ENCODE measurements at places on chromosomes 3 and 15.

DNA sequence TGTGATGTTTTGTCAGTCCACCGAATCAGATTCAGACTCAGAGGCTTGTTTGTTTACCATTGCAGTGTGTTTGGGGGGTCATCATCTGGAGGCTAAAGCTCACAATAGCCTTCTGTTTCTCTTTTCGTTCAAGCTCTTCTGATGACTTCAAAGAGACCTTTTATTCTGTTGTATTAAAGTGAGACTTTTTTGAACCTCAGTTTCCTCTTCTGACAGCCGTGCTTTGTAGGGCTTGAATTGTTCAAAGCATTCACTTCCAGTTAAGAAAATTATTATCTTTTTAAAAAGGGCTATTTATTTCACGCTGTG, 1.3 kb downstream of the PXK start:
- no peak for DNase-seq

DNA sequence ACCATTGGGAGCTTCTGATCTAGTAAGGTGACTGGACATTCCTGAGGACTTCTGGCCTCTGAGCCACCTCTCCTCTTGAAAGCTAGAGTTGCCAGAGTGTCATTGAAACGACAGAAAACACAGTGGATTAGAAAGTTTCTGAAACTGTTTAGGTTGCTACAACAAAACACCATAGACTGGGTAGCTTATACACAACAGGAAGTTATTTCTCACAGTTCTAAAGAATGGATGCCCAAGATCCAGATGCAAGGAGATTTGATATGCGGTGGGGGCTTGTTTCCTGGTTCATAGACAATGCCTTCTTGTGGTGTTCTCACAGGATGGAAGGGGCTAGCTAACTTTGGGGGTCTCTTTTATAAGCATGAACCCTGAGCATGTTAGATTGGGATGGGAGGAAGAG, 43.3 kb upstream of the ZNF385D start:
- DNase-seq = no peak

DNA sequence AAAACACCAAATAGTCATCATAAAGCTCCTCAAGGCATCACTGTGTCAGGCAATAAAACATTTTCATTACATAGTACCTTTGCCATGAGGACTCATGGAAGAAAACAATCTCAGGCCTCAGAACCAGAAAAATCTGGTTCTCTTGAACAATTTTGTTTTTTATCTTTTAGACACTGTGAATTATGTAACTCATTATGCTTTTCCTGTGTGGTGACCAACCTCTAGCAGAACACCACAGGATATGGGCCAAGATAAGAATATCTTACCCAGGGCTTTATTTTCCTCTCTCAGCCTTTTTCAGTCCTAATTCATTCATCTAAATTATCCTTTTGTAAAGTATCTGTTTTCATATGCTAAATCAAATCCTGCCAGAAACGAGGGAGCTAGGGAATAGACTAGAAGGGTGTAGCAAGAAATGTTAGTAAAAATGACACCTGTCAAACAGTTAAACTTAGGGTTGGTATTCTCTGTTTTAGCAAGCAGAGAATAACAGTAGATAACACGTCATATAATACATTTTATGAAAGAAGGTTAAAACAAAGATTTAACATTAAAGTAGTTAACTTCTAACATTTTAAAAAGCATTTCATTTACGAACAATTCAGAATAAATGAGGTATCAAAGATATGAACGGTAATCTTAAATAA, 111.1 kb downstream of the FBXL22 start:
- DNase-seq = no peak

- DNase-seq = no peak
Observed at GRCh38 chr3:42655331-42655888, 1.9 kb downstream of the ZBTB47 start.

DNA sequence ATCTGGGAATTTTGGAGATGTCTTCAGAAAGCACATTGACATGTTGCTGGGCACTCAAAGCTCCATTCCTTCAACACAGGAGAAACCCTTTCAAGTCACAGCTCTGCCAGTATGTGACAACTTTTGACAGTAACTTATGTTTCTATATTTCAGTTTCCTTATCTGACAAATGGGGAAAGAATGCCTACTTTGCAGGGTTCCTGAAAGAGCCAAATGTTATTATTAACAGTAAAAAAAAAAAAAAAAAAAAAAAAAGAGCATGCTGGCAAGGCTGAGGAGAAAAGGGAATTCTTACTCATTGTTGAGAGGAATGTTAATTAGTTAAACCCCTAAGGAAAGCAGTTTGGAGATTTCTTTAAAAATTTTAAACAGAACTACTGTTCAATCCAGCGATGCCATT, 272.5 kb upstream of the TGFBR2 start:
- DNase-seq = no peak

GRCh38 chr3:106711650-106712049, 665.6 kb upstream of the CCDC54 start:
- no peak for DNase-seq

- DNase-seq = no peak
Observed at GRCh38 chr3:143604402-143605185, 243.7 kb downstream of the SLC9A9 start.

GRCh38 chr3:32757618-32758374, 60.0 kb upstream of the TRIM71 start:
- no peak for DNase-seq

- peak; percentile 88 for DNase-seq
Observed at GRCh38 chr3:31288641-31289100, 244.1 kb upstream of the STT3B start.

GRCh38 chr3:52527732-52528585, 5.7 kb downstream of the NT5DC2 start:
- no peak for DNase-seq
